ENCODE measurements at places on chromosomes 1 and 21.

GRCh38 chr1:19359357-19359756, 47.2 kb downstream of the SLC66A1 start:
- DNase-seq = no peak

- DNase-seq = no peak
Measured at GRCh38 chr1:227299688-227300087, 18.6 kb downstream of the CDC42BPA start.

- DNase-seq = no peak
Measured at GRCh38 chr21:35294231-35294898, 245.3 kb upstream of the RUNX1 start.

- DNase-seq = peak; percentile 45
Measured at GRCh38 chr1:112803906-112804762, 89.0 kb upstream of the PPM1J start.

DNA sequence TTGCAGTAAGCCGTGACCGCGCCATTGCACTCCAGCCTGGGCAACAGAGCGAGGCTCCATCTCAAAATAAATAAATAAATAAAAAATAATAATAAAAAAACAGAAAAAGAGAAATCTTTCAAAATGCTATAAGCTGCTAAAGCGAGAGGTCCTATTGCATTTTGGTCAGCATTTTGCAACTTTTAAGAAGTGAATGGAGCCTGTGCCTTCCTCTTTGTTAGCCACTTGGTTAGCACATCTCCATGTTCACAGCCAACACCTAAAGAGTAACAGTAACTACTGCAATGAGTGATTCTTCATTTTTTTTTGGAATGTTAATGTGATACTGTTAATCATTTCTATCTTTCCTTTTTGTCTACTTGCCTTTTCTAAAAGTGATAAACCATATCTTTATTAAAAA, 80.6 kb downstream of the ERG start:
- DNase-seq = no peak
